Adipocyte (in vitro differentiated cells): ENCODE measurements at places on chromosomes 5 and 9.
A peak's percentile ranks its signal among the peaks of the same experiment; 100 is the strongest.

GRCh38 chr5:141529002-141529401 is 40.1 kb downstream of the PCDHGC5 start:
- peak; percentile 59 for DNase-seq

- no peak for DNase-seq
These were observed 79.6 kb downstream of the MACROH2A1 start for GRCh38 chr5:135319458-135319857.

DNA sequence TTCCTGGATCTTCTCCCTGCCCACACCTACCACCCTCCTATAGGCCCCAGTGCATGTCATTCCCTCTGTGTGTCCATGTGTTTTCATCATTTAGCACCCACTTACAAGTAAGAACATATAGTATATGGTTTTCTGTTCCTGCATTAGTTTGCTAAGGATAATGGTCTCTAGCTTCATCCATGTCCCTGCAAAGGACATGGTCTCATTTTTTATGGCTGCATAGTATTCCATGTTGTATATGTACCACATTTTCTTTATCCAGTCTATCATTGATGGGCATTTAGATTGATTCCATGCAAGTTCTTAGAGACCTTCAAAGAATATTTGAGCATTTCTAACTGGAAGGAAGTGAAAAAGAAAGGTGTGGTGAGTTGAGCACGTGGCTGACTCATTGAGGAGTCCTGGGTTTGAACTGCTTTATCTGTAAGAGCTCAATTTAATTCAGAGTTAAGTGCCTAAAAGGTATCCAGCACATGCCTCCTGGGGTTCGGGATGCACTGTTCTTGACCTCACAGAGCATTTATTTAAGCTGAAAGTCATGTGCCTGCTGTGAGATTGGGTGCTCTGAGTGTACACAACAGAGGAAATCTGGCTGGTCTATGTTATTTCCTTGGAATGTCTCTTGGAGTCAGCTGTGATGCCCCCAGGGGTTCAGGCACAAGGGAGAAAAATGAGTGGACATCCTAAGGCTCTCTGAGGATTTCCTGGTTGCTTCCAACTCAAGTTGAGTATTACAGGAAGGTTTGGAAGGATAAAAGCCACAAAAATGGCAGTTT is 56.4 kb downstream of the SH3GL2 start:
- no peak for DNase-seq

GRCh38 chr5:138964647-138965201 is 89.6 kb upstream of the LRRTM2 start:
- no peak for DNase-seq

GRCh38 chr9:108477529-108478006 is 378.2 kb downstream of the ACTL7B start:
- DNase-seq = peak; percentile 85

- DNase-seq = no peak
These were observed 7.5 kb downstream of the ALDOB start for GRCh38 chr9:101427957-101428655.

- no peak for DNase-seq
These were observed 72.4 kb upstream of the CXCL14 start for GRCh38 chr5:135651156-135651555.

DNA sequence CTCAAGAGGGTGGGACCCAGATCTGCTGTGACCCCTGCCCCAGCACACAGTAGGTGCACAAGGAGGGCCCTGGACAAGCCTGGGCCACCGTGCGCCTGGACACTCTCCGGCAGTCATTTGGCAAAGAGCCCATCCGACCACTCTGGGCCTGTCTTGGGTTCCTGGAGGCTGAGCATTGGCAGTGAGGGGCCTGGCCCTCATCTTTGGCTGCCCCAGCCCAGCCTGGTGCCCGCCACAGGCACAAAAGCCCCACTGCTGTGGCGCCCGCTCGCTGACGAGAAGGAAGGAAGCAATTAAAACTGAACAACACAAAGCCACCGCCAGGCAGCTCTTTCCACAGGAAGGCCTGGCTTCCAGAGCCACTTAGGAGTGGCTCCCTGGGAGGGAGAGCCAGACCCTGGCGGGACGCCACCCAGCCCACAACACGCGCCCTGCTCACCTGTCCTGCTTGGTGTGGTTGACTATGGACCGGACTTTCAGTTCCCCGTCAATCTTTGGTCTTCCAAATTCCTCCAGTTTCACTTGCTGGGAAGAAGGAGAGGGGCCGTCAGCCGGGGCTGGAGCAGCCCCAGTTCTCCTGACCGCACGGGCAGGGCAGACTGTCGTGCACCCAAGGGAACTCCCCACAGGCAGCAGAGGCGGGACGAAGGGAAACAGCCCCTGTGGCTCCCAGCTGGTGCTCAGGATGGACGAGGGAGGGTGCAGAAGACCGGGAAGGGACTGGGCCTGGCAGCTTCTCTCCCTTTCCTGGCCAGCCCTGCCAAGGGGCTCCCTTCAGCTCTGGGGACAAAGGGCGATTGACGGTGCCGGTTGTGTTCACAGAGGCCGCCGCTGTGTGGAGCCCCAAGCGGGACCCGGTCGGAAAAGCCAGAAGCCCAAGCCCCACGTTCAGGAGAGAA is 50.9 kb upstream of the SARDH start:
- no peak for DNase-seq
